Right lobe of liver (tissue), 6 donors: ENCODE measurements at places on chromosomes 3 and 15. TPM values are rescaled to one million over a fixed set of nuclear protein-coding genes. Genes with fewer than 3 reads are reported as not detected.

The SHISA5 gene
- 76.3 TPM for total RNA-seq

The TGM4 gene
- not detected for total RNA-seq

The UCN2 gene
- not detected for total RNA-seq

The IL5RA gene
- not detected for total RNA-seq

DNA sequence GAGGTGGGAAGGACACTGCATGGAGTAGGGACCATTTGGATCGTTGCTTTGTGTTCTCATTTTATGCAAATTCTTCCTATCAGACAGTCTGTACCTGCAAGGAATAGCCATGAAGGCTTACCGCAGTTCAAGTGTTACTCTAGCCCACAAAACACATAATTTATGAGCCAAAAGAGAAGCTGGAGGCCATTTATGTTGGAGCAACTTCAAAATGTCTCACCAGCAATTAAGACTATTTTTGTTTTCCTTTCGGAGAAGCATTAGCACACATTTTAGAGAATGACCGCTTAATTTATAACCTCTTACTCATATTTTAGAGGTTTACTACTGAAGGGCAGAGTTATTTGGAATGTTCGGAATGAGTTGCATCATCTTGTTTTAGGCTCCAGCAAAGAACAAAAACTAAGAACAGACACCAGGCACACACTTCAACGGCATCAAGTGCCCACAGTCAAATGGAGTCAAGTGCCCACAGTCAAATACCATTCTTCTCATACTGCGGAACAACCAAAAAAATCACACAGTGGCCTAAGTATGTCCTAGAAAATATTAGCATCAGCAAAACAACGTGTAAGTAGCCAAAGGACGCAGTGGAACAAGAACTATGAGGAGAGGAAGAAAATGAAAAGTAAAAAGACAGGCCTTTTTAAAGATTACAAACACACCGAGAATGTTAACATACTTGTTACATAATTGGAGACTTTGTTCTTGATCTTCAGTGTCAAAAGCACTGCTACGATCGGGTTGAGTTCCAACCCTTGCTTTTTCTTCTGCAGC lies 17.5 kb upstream of the GOLGA8J start:
- DNase-seq: no peak

- no peak for DNase-seq
Observed at GRCh38 chr3:155418407-155418806, 124.9 kb upstream of the STRIT1 start.

DNA sequence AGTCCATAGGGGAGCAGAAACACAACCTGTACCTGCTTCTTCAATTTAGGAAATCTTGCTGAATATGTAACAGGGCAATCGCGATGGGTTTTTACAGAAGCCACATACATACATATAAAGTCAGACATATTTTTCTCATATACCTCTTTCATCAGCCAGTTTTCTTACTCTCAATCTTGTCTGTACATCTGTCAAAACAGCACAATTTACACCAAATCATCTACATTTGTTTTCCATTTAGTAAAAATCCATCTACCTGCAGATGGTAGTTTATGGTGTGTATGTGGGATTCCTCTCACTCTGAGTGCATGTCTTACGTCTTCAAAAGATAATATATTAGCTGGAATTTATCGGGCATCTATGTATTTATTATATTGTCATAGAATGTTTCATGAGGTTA lies 208.7 kb downstream of the ZPLD1 start:
- DNase-seq: no peak

DNA sequence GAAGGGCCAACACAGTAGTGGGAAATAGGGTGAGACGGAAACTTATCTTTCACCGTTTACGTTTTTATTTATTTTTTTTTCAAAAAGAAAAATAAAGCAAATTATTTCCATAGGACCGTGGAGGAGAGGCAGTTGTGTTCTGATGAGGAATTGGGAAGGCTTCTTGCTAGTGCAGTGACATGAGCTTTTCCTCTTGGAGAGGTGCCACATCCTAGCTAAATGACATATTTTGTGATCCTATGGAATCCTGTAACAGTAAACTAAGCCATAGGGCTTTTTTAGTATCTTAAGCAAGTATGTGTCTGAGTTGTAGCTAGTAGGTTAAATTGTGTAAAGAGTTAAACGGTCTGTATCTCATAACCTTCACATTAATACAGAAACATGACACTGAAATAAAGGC lies 609.9 kb downstream of the RBMS3 start:
- no peak for DNase-seq

- DNase-seq: no peak
Observed at GRCh38 chr3:16337856-16338540, 73.0 kb downstream of the OXNAD1 start.

DNA sequence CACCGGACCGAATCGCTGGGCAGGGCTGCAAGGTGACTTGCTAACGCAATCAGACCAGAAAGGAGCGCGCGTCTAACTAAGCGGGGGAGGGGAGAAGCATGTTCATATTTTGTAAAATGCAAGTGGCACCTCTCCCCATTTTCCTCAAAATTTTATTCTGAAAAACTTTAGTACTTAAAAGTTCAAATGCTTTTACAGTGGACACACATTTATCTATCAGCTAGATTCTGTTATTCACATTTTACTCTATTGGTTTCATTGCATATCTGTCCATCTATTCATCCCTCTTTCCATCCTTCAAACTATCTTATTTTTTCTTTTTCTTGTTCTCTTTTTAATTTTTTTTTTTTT lies 46.1 kb upstream of the KLHL25 start:
- no peak for DNase-seq

GRCh38 chr3:25421747-25422146 lies 6.3 kb upstream of the RARB start:
- no peak for DNase-seq

- no peak for DNase-seq
Observed at GRCh38 chr3:62832553-62832952, 42.7 kb downstream of the CADPS start.

DNA sequence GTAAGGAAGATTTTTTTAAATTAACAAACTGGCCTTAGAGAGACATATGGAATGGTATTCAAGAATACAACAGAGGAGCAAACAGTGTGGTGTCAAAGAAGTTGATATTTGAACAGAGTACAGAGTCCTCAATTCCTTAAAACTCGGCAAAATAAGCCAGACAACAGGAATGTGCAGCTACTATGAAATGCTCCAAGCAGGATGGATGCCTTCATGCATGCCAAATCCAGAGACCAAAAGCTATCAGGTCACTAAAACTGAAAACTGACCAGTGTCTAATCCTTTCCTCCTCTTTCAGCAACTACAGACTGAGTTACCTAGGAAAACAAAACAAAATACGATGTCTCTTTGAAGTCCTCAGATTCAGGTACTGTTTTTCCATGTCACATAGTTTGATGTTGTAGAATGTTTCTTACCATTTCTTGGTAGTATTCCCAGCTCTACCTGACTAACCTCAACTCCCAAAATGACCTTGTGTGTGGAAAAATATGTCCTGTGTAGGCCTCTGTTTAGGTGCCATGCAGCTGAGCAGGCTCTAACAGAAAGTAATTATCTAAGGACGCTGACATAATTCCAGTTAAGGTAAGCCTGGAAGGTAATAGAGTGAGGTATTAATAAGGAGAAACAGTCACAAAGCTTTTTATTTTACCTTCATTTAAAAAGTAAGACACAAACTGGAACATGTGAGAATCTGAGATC lies 46.9 kb downstream of the TBL1XR1 start:
- no peak for DNase-seq

- no peak for DNase-seq
Observed at GRCh38 chr3:138657508-138657907, 48.9 kb downstream of the FAIM start.

DNA sequence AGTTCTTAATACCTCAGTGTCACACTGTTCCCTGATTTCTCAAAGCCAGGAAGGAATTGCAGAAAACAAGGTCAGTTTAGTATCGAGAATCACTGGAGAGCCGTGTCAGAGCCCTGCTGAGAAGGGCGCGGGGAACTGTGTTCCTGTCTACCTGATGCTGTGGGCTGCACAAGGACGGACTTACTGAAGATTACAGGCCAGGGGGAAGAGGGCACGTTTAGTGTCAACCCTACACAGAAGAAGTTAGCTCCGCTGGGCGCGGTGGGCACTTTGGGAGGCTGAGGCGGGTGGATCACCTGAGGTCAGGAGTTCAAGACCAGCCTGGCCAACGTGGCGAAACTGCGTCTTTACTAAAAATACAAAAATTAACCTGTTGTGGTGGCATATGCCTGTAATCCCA lies 104.1 kb downstream of the APBA2 start:
- no peak for DNase-seq

GRCh38 chr15:40543631-40544294 lies 21.1 kb downstream of the CCDC32 start:
- DNase-seq: no peak
